ENCODE measurements at places on chromosomes 5 and 9.

- no peak for DNase-seq
Observed at GRCh38 chr5:77463905-77464304, 28.2 kb downstream of the WDR41 start.

DNA sequence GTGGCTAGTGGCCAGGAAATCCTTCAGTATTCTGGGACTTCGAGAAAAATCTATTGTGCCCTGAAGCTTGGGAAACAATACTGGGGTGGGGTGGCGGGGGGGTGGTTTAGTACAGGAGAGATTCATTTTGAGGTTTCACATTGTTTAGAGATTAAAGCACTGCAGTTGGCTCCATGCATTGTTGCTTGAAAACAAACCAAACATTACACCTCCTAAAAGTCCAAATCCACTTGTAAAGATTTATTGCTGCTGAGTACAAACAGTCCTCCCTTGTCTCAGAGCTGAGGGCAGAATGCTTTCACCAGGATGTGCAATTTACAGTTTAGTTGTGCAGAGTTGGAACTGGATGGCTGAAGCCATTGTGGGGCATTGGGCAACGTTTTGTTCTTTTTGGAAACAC lies 49.4 kb downstream of the GGTA1 start:
- no peak for DNase-seq

DNA sequence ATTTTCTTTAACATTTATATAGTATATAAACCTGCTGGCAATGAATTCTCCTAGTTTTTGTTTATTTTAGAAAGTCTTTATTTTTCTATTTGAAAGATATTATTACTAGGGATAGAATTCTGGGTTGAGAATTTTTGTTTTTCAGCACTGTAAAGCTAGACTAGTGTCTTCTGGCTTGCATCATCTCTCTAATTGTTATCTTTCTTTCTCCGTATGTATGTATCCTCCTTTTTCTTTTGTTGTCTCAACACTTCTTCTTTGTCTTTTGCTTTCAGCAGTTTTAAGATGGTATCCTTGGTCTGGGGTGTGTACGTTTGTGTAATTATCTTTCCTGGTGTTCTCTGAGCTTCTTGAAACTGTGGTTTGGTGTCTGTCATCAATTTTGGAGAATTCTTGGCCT lies 48.8 kb downstream of the FBXO4 start:
- no peak for DNase-seq

DNA sequence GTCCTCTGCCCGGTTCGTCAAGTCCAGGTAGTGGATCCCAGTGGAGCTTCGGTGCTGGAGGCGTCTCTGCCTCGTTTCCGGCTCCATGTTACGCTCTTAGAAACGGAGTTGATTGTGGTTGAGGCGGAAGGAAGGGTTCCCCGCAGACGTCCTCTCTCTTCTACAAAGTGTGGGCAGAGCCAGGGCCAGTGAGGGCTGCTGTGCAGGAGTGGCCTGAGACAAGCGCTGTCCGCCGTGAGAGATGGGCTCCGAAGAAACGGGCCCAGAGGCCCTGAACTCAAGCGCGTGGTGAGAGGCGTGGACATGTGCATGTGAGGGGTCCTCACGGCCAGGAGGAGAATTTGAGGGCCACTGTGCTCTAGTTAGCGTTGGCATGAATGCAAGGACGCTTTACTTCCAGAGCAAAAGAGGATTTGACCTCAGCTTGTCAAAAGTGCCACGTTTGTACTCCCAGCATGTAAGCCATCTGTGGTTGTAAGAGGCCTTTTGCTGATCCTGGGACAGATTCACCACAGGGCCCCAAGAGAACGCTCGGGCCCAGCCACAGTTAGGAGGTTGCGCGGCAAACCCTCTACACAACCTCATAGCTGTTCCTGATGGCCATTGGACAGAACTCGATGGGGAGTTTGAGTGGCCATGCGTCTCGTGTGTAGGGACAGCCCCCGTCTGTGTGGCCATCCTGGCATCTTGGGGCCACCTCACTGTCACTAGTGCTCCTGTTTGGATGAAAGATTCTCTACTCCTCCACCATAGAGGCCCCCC lies 10.2 kb downstream of the MAN1B1 start:
- DNase-seq, result no peak

DNA sequence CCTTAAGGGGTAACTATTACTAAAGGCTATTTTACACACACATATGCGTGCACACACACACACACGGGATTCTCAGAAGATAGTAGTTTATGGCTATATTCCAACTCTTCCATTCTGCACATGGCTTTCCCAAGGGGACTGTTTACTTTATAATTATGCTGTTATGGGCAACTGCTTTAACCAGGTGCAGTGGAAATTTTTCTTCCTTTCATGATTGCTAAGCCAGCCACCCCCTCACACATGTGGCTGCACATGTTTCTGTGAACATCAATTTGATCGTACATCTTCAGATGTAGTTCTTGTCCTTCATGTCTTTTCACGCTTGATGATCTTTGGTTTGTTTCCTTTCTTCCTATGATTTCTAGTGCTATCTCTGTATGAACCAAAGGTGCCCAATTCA lies 37.0 kb downstream of the MRPS30 start:
- no peak for DNase-seq

DNA sequence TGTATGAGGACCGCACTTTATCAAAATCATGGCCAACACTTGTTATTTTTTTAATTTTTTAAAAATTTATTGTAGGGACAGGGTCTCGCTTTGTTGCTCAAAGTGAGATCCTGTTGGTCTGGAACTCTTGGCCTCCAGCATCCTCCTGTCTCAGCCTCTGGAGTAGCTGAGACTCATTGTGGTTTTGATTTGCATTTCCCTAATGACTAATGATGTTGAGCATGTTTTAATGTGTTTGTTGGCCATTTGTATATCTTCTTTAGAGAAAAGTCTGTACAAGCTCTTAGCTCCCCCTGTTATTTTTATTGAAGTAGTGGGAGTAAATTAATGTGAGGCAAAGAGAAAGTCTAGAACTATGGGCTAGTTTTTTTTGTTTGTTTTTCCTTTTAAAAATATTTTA lies 1.6 kb upstream of the RPS6 start:
- no peak for DNase-seq

- DNase-seq, result no peak
Observed at GRCh38 chr5:62538017-62538942, 40.3 kb upstream of the LRRC70 start.

- DNase-seq, result no peak
Observed at GRCh38 chr9:33065157-33066076, 11.1 kb downstream of the SMU1 start.

DNA sequence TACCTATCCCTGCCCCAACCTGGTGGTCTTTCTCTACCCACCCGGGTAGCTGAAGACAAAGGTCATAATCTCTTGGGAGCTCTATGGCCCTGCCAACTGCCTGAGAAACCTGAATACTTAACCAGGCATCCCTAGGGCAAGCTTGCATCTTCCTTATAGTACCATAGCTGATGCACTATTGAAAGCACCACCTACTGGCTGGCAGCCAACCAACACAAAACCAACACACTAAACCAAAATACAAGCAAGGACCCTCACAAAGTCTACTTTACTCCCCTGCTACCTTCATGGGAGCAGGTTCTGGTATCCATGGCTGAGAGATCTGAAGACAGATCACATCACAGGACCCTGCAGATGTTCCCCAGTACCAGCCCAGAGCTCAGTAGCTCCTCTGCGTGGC lies 171.8 kb upstream of the TAS2R1 start:
- DNase-seq, result no peak

DNA sequence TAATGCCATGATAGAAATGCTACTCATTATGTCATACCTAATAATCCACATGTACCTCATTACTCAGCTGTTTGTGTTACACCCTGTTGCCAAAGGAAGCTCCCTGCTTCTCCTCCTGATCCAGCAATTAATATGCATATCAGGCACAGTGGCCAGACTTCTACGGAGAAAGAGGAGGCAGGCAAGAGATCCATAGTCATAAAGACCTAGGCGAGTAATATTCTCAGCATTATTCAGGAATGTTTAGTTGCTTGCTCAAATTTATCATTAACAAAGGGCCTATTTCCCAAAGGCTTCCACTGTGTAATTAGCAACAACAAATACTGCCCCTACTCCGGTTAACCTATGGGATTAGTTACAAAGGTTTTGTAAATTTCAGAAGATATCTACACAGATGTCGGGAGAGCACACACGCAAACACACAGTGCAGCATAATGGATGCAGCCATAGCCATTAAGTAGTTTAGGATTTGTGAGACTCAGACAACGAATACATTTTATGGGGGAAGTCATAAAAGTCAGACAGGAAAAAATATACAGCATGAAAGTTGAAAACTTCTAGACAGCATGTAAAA lies 192.6 kb downstream of the EFNA5 start:
- DNase-seq, result no peak

- DNase-seq, result no peak
Observed at GRCh38 chr5:178247481-178248456, 15.2 kb upstream of the PHYKPL start.

DNA sequence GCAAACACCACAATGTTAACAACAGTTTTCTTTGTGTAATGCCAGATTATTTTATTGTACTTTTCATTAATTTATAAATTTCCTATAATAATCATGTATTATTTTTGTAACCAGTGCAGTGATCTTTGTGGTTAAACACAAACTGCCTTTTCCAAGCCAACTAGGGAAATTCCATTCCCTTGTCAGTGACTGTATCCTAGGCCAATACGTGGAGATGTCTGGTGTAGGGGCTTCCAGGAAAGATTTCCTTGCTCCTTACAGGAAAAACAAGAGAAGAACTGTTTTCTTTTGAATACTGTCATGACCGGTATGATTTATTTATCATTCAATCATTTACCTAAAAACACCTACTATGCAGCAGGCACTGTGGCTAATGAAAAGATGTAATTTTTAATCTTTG lies 31.4 kb downstream of the FANCC start:
- DNase-seq, result no peak

DNA sequence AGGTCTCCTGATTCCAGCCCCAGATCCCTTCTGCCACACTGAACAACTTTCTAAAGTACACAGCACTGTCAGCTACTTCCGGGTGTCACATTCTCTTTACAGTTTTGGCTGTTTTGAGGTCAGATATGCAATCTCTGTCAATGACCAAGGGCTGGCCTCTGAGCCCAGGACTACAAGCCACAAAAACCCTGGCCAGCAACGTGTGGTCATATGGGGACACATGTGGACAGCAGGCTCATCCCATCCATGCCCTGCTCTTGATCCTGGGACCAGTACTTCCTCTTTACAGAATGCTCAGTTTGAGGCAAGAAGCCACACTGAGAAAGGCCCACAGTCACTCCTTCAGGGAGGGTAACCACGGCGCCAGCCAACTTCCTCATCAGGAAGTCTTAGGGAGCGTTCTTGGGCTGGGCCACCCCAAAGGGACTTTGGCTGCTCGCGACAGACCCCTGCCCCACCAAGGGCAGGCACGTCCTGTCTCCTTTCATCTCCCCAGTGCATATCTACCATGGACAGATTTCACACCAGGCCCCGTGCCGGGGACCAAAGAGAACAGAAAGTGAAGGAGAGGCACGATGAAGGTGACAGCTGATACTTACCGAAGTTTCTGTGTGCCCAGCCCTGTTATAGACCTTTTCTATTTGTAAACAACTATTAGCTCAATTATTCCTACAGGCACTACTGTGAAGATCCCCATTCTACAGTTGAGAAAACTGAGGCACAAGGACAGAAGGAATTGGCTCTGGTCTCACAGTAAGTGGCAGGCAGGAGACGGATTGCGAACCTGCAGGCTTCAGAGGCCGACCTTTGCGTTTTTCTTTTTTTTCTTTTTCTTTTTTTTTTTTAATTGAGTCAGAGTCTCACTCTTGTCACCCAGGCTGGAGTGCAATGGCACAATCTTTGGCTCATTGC lies 37.3 kb downstream of the STK10 start:
- DNase-seq, result peak; percentile 28

DNA sequence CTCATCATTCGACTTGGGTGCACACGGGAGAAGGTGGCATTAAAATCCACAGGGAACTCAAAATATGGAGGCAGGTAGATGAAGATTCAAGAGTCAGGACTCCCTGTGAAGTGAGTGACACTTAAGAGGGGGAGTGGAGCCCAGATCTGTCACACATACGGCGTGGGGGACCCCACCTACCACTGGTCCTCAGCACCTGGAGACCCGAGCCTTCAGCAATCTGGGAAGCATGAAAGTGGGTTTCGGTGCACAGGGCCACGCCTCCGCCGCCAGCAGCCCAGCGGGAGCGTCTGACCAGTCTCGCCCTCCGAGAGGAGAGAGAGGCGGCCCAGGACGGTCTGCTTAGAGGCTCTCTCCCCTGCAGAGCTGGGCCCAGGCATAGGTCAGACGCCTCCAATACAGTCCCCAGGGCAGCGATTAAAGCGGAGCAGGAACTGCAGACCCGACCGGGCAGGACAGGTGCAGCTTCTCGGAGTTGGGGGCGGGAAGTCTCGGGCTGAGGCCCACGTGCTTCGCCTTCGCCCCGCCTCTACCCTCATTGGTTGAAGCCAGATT lies 639 bp upstream of the SLC2A8 start:
- DNase-seq, result no peak

GRCh38 chr9:91842358-91843049 lies 107.5 kb downstream of the ROR2 start:
- no peak for DNase-seq

Measured in CD4-positive, alpha-beta T cell treated with Interleukin-10 for 1 hour (primary cell).